ENCODE measurements at places on chromosomes 2 and 18.

GRCh38 chr2:134052173-134052572, 201.7 kb upstream of the MGAT5 start:
- DNase-seq, result no peak

GRCh38 chr2:40287773-40288172, 164.1 kb downstream of the SLC8A1 start:
- no peak for DNase-seq

GRCh38 chr18:63283305-63284094, 36.1 kb downstream of the BCL2 start:
- DNase-seq, result no peak

DNA sequence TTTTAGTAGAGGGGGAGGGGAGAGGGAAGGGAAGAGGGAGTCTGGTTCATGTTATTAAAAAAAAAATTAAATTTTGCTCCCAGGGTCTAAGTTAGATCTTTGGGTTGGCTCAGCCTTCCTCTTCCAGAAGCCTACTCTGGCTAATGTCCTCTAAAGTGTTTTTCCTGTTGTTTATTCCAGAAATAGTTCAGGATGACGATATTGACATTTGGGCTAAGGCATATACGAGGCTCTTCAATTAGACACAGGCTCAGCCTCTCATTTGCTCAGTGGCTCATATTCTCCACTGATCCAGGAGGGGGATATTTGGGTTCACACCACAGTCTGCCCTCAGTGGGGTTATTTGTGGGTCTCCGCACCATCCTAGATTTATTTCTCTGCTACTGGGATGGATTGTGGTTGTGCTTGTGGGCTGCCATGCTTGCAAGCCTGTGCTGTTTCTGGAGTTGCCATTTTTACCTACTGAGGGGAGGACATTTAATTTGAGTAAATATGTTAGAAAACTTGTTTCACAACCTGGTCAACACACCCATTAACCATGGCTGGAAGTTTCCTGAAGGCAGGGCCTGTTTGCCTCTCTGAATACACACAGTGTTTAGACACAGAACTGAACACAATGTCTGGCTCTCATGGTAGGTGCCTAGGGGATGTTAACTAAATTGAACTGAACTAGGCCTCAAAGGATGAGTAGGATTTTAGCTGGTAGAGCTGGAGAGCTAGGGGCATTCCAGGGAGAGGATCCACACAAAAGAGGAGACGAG, 257.5 kb upstream of the EPAS1 start:
- no peak for DNase-seq

- peak; percentile 40 for DNase-seq
Measured at GRCh38 chr18:74652392-74652988, 54.8 kb downstream of the ZNF407 start.

GRCh38 chr2:204012072-204012653, 75.6 kb downstream of the ICOS start:
- DNase-seq, result peak; percentile 15

DNA sequence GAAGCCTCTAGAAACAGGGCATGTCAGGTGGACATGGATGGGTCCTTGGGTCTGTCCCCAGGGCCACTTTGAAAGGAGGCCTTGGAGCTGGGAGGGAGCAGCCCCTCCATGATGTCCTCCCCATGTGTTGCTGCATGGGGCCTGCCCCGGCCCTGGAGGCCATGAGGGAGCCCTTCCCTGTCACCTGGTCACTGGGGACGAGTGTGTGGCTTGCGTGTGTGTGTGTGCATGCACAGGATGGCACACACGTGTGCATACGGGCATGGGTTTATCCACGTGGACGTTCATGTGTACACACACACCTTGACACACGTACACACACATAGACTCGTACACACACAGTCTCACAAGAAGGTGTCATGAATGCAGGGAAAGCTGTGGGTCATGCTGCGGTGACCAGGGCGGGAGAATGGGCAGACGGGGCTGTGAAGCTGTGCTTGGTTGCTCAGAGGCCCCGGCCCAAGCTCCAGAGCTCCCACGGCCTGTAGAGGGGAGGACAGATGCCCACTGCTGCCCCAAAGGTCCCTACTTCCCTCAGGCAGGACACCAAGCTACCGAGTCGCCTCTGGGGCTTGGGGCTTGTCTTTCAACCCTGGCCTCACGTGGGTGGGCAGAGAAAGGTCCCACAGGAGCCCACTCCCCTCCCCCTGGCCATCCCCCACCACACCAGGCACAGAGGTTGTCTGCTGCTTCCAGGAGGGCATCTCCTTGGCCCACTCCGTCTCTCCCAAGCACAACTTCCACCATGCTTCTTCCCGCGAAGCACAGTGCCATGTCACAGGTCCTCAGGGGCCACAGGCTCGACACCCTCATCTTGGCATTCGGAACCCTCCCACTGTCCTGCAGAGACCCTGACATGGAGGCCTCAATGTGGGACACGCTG, 42.3 kb upstream of the GPC1 start:
- DNase-seq, result no peak

- DNase-seq, result no peak
Measured at GRCh38 chr2:127514485-127514884, 11.8 kb downstream of the IWS1 start.

DNA sequence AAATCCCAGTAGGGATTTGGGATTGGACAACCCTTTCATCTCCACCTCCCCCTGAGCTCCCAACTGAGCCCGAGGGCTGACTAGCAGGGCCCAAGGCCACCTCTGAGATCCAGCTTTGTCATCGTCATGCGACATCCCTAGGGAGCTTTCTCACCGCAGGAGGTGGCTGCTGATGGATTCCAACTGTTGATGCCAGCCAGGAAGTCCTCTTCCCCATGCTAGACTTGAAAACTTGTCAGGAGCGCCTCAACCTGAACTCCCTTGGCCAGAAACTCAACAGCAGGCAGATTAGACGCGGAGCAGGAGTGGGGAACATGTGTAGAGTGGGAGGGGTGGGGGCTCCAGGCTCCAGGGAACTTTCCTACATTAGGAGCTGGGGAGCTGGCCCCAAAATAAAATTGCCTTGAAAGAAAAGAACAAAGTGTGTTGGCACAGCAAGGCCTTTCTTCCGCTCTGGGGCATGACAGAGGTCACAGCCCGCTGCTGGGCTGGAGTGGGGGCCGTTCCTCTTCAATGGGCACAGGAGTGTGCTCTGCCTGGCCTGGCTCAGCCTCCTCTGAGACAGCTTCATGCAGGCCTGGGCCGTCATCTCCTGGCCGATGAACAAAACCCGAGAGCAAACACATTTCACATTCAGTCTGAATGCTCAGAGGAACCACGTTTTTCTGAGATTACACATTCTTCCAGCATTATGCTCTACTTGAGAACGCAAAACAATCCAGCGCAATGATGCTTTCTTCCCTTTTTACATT, 34.5 kb downstream of the EMILIN2 start:
- DNase-seq, result no peak

DNA sequence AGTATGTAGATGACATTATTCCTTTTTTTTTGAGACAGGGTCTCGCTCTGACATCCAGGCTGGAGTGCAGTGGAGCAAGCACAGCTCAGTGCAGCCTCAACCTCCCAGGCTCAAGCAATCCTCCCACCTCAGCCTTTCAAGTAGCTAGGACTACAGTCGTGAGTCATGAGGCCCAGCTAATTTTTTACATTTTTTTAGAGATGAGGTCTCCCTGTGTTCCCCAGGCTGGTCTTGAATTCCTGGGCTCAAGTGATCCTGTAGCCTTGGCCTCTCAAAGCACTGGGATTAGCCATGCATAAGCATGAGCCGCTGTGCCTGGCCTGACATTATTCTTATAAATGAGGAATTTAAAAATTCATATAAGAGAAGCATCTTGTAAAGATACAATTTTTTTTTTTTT, 86.9 kb downstream of the FAM117B start:
- peak; percentile 57 for DNase-seq

- no peak for DNase-seq
Measured at GRCh38 chr2:20370191-20370590, 19.5 kb upstream of the PUM2 start.

DNA sequence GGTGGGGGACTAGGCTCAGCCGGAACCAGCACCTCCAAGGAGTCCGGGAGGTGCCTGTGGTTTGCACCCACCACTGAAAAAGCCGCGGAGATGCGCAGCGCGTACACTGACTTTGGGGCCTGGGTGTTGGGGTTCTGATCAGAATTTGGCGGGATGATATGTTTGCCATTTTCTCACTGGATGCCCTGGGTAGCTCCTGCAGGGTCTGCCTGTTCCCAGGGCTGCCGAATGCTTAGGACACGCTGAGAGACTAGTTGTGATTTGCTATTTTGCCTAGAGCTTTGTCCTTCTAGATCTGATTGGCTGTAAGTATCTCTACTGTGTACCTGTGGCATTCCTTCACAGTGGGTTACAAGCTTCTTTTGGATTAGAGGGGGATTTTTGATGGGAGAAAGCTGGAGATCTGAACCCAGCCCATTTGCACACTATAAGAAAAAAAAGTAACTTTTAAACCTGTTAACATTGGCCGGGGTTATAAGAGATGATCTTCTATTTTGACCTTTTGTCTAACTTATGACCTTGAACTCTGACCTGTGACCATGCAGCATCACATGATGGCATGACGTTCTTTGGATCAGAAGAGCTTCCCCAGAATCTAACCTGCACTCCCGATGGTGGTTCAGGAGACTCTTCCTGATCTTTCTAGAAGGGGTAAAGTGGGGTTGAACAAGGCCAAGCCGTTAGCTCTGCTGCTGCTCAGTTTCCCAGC, 1.6 kb downstream of the KCNE4 start:
- no peak for DNase-seq

DNA sequence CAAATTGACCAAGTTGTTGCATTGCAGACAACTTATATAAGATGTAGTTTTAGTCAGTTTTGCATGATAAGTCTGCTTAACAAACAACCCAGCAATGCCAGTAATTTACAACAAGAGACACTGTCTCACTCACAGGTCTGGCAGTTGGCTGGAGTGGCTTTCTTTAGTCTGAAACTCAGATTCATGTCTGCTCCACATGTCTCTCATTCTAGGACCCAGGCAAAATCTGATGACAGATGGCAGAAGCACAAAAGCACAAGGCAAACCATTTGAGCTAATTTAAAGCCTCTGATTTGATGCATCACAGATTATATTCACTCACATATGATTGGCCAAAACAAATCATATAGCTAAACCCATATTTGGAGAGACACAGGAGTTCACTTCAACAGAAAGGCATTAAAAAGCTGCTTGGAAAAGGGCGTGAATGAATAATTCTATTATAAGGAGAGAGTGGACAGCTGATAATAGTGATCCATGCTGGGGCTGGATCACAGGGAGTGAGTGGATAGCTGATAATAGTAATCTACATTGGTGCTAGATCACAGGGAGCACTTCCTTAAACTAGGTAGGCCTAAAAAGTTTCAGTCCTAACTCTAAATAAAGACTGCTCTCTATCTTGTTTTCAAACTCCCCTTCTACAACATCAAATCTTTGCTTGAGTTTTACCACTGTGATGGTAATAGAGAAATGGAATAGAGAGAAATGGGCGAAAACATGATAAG, 593.2 kb upstream of the ZNF804A start:
- DNase-seq, result no peak

DNA sequence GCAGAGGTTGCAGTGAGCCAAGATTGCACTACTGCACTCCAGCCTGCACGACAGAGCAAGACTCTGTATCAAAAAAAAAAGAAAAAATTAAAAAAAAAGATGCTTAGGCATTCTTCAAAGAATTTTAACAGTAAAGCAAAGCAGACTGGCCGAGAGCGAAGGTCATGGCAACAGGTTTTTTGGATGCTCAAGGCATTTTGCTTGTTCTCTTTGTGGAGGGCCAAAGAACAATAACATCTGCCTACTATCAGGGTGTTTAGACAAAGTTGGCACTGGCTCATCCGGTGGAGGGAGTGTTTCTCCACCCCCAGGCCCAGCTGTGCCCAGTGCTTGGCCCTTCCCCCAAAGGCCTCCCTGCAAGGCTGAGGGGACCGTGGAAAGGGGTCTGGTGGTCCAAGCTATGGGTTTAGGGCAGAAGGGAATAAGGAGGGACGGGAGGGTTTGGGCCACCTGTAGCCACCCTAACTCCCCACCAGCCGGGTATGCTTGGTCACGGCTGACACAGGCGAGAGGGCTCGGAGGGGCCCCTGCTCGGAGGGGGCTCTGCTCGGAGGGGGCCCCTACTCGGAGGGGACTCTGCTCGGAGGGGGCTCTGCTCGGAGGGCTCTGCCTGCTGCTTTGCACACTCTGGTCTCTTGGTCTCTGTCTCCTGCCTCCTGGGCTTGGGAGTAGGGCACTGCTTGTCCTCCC, 26.7 kb upstream of the ALLC start:
- no peak for DNase-seq

DNA sequence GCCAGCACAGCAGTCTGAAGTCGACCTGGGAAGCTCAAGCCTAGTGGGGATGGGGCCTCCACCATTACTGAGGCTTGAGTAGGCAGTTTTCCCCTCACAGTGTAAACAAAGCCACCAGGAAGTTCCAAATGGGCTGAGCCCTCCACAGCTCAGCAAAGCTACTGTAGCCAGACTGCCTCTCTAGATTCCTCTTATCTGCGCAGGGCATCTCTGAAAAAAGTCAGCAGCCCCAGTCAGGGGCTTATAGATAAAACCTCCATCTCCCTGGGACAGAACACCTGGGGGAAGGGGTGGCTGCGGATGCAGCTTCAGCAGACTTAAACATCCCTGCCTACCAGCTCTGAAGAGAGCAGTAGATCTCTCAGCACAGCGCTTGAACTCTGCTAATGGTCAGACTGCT, 218.4 kb upstream of the VRK2 start:
- DNase-seq, result no peak

GRCh38 chr2:197717863-197718262, 12.7 kb downstream of the MARS2 start:
- DNase-seq, result no peak

DNA sequence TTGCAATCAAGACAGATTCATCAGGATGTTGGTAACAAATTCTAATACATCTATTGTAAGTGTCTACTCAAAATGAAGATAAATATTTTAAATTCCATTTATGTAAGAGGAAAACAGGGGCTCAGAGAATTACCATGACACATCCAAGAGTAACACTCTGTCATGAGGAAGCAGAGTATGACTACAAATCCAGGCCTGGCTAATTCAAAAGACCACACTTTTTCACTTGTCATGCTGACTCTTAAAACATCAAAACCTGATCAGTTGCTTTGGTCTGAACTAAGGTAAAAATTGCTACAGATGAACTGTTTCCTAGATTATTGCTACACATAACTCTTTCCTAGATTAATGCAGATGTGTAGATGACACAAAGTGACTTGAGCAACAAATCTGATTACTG, 880.6 kb downstream of the TSN start:
- DNase-seq, result peak; percentile 3

DNA sequence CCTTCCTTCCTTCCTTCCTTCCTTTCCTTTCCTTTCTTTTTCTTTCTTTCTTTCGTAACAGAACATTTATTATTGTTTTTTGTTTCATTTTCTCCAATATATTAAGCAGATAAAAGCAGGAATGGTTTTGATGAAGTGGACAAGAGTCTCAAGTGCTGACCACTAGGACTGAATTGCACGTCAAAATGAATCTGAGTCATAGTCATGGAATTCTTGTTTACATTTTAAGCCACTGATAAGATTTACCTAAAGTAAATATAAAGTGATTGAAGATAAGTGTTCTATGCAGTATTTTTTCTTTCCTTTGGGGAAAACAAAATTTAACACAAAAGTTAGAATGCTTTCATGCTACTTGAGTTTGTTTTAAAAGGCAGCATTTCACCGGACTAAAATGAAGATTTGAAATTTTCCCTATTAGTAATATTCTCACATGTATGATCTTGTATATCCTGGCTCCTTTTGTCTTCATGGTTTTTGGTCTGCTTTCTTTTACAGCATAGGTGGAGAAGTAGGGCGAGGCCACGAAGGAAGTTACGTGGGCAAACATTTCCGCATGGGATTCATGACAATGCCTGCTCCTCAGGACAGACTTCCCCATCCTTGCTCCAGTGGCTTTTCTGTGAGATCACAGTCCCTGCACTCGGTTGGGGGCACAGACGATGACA, 113.5 kb downstream of the NYAP2 start:
- DNase-seq, result peak; percentile 82
